M059J (cell line): ENCODE measurements at places on chromosomes 4 and X. TPM values are rescaled to one million over a fixed set of nuclear protein-coding genes. Genes with fewer than 3 reads are reported as not detected.

- no peak for DNase-seq
Measured at GRCh38 chrX:101025126-101025525, 26.8 kb downstream of the TRMT2B start.

DNA sequence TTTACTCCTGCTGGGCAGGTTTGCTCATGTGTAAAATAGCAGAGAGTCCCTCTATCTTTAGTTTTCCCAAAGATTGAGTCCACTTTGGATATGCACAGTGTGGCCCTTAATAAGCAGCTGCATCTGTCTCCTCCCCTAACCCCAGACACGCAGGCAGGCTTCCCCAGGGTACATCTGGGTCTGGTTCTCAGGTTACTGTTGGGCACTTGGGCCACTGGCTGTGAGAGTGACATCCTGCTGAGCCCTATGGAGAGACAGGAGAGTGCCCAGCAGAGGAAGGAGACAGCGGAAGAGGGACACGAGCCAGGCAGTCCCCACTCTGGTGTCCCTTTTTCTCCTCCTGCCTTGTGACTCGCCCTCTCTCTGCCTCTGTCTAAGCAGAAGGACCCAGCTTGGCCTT, 16.0 kb downstream of the XK start:
- no peak for DNase-seq

Gene TCEAL7
- 5.2 and 6.3 TPM in 2 replicates for total RNA-seq

- DNase-seq: no peak
Measured at GRCh38 chrX:43505769-43506168, 150.3 kb upstream of the MAOA start.

Gene USP26
- total RNA-seq: not detected in 2 replicates

DNA sequence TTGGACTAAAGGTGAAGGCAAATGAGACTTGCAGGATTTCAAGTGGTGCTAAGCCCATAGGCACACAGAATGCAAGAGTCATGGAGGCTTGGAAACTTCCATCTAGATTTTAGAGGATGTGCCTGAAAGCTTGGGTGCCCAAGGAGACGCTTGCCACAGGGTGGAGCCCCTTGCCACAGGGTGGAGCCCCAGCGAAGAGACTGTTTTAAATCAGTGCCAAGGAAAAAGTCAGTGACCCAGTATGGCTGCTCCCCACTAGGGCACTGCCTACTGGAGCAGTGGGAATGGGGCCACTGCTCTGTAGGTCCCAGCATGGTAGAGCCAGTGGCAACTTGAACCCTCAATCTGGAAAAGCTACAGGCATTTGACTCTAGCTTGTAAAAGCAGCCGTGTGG, 794.2 kb upstream of the LCORL start:
- DNase-seq: peak; percentile 5

DNA sequence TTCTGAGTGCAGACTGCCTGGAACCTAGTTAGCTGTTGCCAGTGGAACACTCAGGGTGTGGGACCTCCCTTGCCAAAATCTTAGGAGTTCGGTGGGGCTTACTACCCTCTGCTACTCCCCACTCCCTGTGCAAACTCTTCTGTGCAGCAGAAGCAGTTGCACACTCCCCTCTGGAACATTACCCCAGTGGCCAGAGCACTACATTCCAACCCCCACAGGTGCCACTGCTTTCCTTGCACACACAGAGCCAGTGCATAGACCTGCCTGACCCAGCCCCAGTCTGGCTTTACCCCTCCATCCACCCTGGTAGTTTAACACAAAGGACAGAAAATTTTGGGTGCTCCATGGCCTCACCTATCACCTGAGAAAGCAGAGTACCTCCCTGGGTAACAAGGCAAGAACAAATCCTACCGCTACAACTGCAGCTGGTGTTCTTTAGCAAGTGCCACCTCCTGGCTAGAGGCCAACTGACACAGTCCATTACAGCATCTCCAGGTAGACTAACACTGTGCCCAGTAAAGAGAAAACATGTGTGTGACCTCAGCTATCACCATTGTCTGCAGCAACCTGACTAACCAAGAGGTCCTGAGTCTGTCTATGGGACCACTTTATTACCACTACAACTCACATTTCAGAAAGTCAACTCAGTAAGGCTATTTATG, 11.5 kb upstream of the RASSF6 start:
- no peak for DNase-seq
